ENCODE measurements at places on chromosomes 4 and X.

- DNase-seq = no peak
Measured at GRCh38 chr4:84697615-84698201, 114.8 kb downstream of the CDS1 start.

- no peak for DNase-seq
Measured at GRCh38 chrX:103878466-103879122, 46.5 kb upstream of the RAB9B start.

- no peak for DNase-seq
Measured at GRCh38 chr4:123819362-123820035, 422.9 kb downstream of the SPRY1 start.

DNA sequence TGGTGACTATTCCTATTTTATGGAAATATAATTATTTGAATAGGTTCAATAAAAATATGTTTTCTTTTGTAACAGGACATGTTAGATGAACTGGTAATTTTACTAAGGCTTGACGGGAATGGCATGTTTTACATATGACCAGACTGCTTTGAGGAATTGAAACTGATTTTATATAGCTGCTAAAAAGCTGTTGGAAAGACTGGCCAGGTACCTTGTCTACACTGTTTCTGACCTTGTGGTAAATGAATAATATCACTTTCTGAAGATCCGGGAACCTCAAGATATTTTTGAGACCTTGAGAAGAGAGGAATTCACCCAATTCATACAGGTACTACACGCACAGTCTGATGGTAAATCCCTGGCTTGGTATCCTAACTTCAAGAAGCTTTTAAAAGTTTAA lies 42.1 kb upstream of the USP46 start:
- no peak for DNase-seq

DNA sequence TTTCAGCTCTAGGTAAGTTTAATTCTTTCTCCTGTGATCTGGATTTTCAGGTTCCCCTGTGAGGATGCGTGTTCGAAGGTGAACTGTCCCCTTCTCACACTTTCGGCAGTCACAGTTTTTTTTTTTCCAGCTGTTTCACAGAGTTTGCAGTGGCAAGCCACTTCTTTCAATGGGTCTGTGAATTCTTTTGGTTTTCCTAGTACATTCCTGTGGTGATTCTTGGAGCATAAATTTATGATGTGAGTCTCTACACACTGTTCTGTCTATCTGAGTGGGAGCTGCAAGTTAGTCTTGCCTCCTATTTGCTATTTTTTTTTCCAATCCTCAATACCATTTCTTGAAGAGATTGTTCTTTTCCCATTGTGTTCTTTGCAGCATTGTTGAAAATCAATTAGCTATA lies 595.5 kb downstream of the RAPGEF2 start:
- no peak for DNase-seq

- DNase-seq = peak; percentile 1
Measured at GRCh38 chrX:24676403-24677024, 17.2 kb upstream of the POLA1 start.

GRCh38 chrX:1202251-1202650 lies 10.2 kb downstream of the CRLF2 start:
- DNase-seq = no peak

- no peak for DNase-seq
Measured at GRCh38 chr4:113537203-113537602, 224.3 kb downstream of the CAMK2D start.

DNA sequence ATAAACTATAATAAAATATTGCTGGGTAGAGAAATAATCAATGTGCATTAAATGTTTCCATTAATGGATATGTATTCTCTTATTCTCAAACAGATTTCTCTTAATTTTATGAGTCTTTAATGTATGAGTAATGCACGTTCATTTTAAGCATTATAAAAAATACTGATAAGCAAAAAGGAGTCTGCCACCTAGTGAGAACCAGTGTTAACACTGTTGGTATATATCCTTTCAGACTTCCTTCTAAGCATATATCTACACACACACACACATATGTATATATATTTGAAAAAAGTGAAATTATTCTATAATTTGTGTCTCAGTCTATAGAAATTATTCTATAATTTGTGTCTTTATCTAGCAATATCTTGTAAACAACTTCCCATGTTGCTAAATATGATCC lies 49.9 kb upstream of the MTMR1 start:
- no peak for DNase-seq

DNA sequence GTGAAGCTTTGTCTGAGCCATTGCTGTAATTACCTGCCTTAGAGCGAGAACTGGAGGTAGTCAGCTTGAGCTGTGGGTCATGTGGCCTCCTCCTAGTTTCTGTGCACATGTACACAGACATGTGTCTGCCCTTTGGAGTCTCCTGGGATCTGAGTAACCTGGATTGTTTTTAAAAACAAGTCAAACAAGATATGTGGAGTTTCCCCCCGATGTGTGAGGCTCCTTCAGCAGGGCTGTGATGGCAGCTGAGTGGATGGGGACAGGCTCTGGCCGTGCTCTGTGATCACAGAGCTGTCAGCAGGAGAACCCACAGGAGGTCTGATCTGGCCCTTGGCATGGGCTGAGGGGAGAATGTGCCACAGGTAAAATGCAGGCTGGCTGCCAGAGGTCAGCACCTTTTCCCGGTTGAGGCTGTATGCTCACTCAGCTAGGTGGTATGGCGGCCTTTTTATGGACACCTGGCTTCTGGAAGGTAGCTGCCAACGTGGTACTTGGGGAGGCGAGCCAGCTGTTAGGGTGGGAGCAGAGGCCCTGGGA lies 38.4 kb downstream of the NOP14 start:
- no peak for DNase-seq

GRCh38 chrX:136275553-136275952 lies 24.4 kb upstream of the MAP7D3 start:
- DNase-seq = no peak

- no peak for DNase-seq
Measured at GRCh38 chr4:47831026-47831679, 6.7 kb downstream of the CORIN start.

DNA sequence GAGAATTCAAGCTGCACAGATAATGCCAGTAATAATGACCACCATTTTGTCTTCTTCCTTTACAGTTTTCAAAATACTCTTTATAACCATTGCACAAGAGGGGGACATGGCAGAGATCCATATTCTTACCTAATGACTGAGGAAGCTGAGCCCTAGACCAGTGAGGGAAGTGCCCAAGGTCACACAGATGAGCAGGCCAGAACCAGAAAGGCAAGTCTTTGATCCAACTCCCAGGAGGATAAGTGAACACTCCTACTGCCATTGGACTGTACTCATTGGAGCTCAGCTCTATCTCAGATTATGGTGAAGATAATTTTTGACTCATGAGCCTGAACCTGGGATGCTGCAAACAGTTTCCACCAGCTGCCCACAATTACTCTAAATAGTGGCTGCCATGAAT lies 28.6 kb downstream of the AMER1 start:
- no peak for DNase-seq

DNA sequence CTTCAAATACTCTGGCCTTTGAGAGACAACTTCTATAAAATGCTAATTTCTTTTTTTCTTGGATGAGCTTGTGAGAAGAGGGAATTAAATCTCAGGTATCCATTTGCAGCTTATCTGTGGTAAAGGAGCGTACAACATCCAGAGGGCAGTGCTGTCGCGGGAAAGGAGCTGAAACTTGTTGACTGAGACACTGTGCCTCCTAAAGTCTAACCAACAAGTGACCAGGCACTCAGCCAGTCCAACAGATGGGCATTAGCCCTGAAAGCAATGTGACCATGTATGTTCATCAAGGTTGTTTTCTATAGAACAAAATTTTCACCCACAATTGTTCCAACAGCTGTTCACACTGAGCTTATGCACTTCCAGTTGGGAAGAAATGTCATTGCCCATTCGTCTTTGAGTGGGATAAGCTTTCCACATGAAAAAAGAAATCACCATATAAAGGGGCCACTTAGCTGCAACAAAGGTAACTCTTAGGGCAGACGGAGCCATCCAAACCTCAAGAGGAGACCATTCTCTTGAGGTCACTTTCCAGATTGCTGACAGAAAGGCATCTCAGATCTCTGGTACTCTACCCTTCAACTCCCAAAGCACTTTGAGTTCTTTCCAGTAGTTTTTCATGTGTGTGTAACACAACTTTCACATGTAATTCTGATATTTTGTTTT lies 244.8 kb upstream of the NEIL3 start:
- DNase-seq = no peak

DNA sequence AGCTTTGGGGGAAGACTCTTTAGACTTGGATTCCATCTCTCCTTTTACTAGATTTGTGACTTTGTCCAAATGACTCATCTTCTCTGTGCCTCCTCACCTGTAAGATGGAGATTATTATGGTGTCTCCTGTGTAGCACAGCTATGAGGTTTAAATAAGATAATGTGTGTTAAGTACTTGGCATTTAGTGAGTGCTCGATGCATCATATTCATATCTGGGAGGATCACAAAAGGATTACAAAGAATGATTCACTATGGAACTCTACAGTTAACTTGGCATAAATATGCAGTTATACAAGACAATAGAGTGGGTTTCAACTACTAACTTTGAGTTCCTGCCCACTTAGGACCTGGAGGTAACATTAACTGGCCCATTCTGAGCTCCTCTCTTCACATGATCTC lies 2.3 kb downstream of the GBA3 start:
- DNase-seq = no peak

GRCh38 chr4:151678048-151678872 lies 82.5 kb downstream of the GATB start:
- DNase-seq = no peak

DNA sequence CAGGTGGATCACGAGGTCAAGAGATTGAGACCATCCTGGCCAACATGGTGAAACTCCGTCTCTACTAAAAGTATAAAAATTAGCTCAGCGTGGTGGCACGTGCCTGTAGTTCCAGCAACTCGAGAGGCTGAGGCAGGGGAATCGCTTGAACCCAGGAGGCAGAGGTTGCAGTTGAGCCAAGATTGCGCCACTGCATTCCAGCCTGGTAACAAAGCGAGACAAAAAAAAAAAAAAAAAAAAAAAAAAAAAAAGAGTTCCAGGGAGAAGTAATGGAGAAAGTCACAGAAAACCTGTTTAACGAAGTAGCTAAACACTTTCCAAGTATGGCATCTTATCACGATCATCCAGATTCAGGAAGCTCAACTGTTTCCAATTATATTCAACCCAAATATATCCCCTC lies 10.9 kb downstream of the KLHL4 start:
- DNase-seq = no peak

DNA sequence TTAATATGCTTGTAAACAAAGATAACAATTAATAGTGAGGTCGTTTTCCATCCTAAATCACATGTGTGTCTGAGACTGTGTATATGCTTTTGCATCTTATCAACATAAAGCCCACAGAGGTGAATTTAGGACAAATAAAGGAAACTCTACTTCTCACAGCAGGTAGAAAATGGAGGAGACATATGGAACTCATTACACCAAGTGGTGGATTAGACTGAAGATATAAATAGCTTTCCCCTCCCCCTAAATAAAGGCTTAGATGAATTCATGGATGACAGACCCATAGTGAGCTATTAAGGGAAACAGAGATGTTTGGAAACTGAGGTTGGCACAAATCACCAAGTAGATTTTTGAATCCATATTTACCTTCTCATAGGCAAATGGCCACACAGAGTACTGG lies 79.7 kb downstream of the GRIA3 start:
- no peak for DNase-seq

- DNase-seq = no peak
Measured at GRCh38 chrX:69148946-69149345, 16.3 kb downstream of the PJA1 start.

DNA sequence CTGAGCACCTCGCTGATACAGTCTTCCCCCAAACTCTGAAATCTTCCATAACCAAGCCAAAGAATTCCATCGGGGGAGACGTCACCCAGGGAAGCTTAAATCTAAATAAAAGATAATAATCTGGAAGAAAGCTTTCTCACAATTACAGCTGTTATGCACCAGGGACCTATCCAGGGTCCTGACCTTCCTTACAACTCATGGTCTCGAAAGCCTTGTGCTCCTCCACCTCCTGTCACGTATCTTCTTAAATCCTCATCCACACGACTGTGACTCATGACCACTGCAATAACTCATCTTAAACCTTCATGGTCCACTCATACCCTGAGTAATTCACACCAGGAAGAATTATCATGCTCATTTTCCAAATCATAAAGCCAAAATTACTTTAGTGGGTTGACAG lies 166.8 kb upstream of the FRG1 start:
- no peak for DNase-seq

GRCh38 chr4:31391976-31392375 lies 671.8 kb downstream of the PCDH7 start:
- no peak for DNase-seq

GRCh38 chrX:2898846-2899512 lies 30.2 kb downstream of the ARSD start:
- no peak for DNase-seq

GRCh38 chr4:146975527-146975926 lies 29.9 kb upstream of the TTC29 start:
- DNase-seq = no peak

DNA sequence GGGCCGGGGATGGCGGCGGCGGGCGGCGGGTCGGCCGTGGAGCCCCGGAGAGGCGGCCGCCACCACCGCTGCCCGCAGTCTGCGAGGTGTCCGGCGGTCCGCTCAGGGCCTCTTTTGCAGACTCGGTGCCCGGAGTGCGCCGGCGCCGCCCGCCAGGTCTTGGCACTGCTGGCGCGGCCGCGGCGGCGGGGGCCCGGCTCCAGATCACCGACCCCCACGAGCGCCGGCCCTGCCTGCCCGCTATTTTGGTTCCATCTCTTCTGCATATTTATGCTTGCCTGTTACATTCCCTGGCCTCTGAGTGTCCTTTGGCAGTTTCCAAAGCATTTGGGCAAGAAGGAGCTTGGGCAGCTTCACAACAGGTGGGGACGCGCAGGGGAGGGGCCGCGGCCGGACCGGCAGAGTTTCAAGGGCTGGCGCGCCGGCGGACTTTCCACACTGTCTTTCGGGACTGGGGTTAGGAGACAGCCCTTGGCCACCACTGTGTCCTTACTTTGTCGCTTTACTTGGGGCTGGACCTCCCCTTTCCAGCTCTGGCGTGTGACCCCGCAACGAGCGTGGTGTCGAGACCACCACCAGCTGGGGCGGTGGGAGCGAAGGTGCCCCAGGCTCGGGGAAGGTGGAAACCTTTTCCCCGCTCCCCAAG lies 668 bp upstream of the TAPT1 start:
- peak; percentile 23 for DNase-seq

GRCh38 chrX:110987292-110987691 lies 108.7 kb upstream of the PAK3 start:
- DNase-seq = no peak

DNA sequence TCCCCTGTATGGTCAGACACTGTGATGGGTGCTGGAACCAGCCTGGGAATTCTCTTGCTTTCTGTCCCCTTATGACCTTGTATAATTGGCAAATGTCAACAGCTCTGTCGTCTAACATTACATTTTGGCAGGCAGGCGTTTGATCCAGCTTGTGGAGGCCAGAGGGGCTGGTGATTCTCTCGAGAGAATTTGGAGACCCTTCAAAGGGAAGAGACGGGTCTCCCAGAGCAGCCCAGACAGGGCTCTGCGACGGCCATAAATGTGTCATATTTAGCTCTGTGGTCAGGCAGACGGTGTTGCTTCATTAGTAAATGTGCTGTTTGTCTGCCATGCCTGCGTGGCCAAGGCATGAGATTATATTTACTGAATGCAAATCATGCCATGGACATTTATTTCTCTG lies 68.7 kb downstream of the SORCS2 start:
- no peak for DNase-seq

- DNase-seq = no peak
Measured at GRCh38 chr4:83569987-83570386, 34.1 kb downstream of the GPAT3 start.
